Hematopoietic multipotent progenitor cell (in vitro differentiated cells): ENCODE measurements at places on chromosomes 1 and 21. TPM values are rescaled to one million over a fixed set of nuclear protein-coding genes. Genes with fewer than 3 reads are reported as not detected.

Gene CASZ1
- total RNA-seq = 6.2 TPM

Gene GPR37L1
- total RNA-seq = under 0.01 TPM

Gene A3GALT2
- not detected for total RNA-seq

Gene ZNF593OS
- total RNA-seq = not detected

Gene FAM177B
- total RNA-seq = 0.27 TPM

Gene OR2M3
- total RNA-seq = 0.27 TPM

Gene OR14K1
- total RNA-seq = 0.81 TPM

Gene PPIAL4G
- total RNA-seq = under 0.01 TPM

Gene FAM43B
- total RNA-seq = under 0.01 TPM

Gene SH2D5
- total RNA-seq = not detected

Gene GRIK1
- not detected for total RNA-seq

Gene SH3D21
- 7.5 TPM for total RNA-seq

Gene SPRR2F
- total RNA-seq = not detected

Gene CYP2J2
- total RNA-seq = 0.54 TPM

Gene TRIM46
- 32.6 TPM for total RNA-seq

Gene DCDC2B
- under 0.01 TPM for total RNA-seq

Gene C1orf87
- not detected for total RNA-seq

Gene TMCO1
- 38.5 TPM for total RNA-seq

Gene AADACL4
- total RNA-seq = not detected

Gene CGN
- total RNA-seq = 0.81 TPM

Gene SLX9
- total RNA-seq = 14.3 TPM

Gene RAB7B
- total RNA-seq = 2.7 TPM

Gene NCSTN
- total RNA-seq = 77.3 TPM

Gene LCE6A
- not detected for total RNA-seq

Gene OR2T6
- total RNA-seq = under 0.01 TPM

Gene CLCA4
- not detected for total RNA-seq

Gene TFF2
- total RNA-seq = not detected

Gene SLAMF7
- 0.27 TPM for total RNA-seq

Gene GBP1
- 15.9 TPM for total RNA-seq

Gene KCND3
- total RNA-seq = under 0.01 TPM

Gene AADACL3
- not detected for total RNA-seq
